NCI-H460 (cell line): ENCODE measurements at places on chromosomes 4 and X. TPM values are rescaled to one million over a fixed set of nuclear protein-coding genes. Genes with fewer than 3 reads are reported as not detected.

DNA sequence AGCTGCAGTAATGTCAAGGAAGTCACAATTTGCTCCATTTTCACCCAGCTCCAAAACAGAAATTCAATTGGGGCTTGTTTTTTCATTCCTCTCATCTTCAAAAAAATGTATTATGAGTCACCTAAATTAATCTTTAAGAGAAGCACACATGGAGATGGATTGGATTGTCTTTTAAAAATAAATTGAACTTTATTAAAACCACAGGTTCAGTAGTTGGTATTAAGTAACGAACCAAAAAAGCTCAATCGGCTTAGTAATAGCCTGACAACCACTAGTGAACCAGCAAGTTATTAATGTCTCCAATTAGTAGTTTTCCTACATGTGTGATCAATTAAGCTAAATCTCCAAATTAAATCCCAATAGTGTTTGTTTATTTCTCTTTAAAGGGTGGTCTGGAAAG, 283.5 kb upstream of the GIMD1 start:
- DNase-seq, result no peak

GRCh38 chrX:66043584-66043983, 3.7 kb upstream of the VSIG4 start:
- no peak for DNase-seq

DNA sequence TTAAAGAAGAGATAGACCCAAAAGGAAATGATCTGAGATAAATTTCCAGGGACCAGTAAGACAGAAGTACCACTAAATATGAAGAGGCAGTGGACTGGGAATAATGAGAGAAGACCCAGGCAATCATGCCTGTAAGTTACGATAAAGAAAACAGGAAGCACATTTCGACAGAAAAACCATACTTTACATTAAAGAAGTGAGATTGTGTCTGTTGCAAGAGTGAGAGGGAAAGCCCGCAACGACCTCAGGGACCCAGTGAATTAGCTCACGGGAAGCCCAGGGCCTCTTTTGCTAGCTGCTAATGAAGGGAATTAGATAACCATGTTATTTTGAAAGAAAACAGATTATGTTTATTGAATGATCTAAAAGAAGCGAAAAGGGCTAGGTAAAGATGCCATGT, 28.9 kb upstream of the ACSL1 start:
- DNase-seq, result no peak

GRCh38 chrX:10450959-10451355, 169.4 kb downstream of the MID1 start:
- no peak for DNase-seq

The CENPVL1 gene
- total RNA-seq, result not detected in 2 replicates

- no peak for DNase-seq
These were observed 42.7 kb downstream of the DCAF12L1 start for GRCh38 chrX:126509923-126510322.

DNA sequence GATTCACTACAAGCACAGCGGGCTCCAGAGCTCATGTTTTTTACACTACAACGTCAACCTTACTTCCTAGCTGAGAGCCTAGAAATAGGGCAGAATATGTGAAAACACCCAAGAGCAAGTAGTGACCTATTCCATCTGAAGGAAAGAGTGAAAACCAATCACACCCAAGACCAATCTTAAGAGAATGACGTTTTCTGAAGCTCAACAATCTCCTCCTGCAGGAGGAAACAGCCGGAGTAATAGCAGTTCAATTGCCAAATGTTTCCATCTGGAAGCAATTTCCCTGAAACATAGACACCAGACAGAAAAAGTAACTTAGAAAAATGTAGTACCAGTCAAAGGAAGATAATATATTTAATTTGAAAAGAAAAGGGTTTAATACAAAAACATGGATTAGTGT, 142.4 kb downstream of the ANXA5 start:
- DNase-seq, result no peak

DNA sequence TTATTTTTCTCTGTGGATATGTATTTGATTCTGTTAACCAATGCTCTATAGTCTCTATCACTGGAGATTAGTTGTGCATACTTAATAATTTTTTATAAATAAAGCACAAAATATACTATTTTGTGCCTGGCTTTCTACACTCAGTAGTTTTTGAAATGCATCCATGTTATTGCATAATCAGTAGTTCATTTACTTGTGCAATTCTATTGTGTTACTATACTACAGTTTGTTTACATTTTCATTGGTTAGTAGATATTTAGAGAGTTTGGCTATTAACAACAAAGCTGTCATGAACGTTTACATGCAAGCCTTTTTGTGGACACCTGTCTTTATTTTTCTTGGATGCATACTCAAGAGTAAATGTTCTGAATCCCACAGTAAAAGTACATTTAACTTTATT, 265.0 kb upstream of the FAT4 start:
- no peak for DNase-seq

The PAGE4 gene
- total RNA-seq, result not detected in 2 replicates

GRCh38 chrX:63561425-63561824, 210.3 kb upstream of the SPIN4 start:
- no peak for DNase-seq

The HSFX2 gene
- not detected in 2 replicates for total RNA-seq

The DCAF4L1 gene
- total RNA-seq, result 0.40 and 0.50 TPM in 2 replicates

The RAB40A gene
- 0.05 TPM in 1 of 2 replicates, not detected in the other for total RNA-seq

DNA sequence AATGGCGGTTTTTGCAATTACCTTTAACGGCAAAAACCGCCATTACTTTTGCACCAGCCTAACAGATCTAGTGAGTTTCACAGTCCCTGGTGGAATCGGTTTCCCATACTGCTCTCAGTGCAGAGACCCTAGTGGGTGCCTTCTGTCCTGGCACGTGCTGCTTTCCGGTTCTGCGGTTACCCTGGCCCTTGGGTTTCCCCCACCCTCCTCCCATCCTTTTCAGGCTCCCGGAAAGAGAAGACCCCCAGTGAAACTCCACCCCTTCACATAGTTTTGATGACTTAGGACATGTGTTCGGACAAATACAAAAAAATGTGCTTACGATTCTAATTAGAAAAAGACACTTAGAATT, 36.9 kb downstream of the NLGN3 start:
- no peak for DNase-seq

DNA sequence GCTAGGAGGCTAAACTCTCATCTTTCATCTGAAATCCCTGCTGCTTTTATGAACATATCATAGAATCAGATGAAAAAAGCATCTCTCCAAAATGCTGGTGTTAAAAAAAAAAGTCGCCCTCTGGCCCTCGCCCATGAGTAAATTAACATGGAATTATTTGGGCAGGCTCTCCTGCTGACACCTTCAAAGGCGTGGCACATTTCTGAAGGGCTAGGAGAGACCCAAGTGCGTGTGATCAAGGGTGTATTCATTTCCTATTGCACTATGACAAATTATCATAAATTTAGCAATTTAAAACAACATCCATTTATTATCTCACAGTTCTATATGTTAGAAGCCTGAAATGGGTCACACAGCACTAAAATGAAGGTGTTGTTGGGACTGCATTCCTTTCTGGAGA, 5.1 kb downstream of the ANXA3 start:
- DNase-seq, result no peak

The MTNR1A gene
- total RNA-seq, result not detected in 2 replicates

- DNase-seq, result no peak
These were observed 41.8 kb downstream of the NPY5R start for GRCh38 chr4:163385466-163385865.

DNA sequence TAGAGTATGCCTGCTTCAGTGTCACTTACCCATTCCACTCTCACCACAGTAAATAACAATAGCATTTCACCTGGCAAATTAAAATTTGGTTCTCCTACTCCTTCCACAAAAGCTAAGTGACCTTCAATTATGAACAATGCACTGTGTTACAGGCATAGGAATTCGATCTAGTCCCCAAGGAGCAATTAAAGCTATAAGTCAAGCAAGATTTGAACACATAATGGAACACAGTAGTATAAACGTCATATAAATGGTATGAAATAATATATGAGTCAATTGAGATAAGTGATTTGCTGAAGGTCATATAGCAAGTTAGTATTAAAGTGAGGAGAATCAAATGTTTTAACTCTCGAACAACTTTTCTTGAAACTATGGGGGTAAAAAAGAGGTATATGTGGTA, 65.8 kb downstream of the ARAP2 start:
- no peak for DNase-seq

DNA sequence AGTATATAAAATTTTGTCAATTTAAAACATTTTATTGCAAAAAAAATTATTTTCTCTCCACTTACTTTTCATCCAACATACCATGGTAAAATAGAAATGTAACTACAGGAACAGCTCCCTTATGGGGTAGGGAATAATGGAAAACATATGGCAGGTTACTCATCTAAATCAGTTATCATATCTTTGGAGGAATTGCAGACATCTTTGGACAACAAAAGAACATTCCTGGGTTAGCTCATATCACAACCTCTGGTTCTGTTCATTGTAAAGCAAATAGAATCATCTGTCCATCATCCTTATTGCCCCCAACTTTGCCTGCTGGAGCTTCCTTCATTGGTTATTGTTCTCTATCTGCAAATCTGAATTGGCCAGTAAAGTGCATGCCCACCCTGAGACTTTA, 387.5 kb upstream of the GRID2 start:
- no peak for DNase-seq

DNA sequence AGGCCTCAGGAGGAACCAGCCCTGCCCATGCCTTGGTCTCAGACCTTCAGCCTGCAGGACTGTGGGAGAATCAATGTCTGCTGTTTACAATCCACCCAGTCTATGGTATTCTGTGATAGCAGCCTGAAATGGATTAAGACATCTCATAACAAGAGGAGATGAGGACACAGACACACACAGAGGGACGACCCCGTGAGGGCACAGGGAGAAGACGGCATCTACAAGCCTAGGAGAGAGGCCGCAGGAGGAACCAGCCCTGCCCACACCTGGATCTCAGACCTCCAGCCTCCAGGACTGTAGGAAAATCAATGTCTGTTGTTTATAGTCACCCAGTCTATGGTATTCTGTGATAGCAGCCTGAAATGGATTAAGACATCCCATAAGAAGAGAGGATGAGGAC, 3.3 kb downstream of the SLC25A6 start:
- no peak for DNase-seq

DNA sequence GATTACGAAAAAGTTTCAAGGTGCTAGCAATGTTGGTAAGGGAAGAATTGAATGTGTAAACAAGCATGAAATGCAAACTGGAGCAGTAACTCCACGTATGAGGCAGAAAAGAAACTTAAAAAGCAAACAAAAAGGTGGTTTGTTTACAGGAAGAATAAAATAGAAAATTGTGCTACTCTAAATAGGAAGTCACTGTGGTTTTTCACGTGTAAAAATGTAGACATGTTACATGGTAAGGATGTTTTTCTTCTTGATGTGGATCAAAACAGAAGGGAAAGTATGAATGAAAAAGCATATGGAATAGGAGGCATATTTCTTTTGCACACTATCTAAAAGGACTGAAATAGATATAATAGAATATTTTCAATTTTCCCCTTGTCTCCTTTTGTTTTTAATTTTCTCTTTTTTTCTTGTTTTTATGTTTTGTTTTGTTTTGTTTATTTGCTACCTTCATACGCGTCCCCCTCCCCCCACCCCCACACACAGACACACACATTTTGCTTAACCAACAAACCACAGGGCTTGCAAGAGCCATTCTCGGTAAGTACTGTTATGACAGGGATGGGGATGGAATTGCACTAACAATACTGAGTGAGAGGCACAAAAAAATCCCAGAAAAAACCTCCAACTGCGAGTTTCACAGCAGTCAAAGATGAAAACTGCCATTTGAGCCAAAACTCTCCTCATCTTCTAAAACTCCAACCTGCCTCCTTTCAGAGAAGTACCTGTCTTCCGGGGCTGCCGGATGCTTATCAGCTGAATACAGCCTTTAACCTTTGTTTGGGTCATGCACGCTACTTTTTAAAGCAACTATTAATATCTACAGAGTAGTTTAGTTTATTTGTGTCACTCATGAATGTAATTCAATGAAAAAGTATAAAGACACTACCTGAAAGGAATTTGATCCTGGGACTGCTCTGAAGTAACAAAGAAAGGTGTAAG, 135.8 kb downstream of the IL15 start:
- no peak for DNase-seq

The CT45A3 gene
- total RNA-seq, result not detected in 2 replicates

- no peak for DNase-seq
These were observed 23.9 kb downstream of the MANBA start for GRCh38 chr4:102736636-102737549.

GRCh38 chr4:175813821-175814220, 1.8 kb upstream of the GPM6A start:
- no peak for DNase-seq

DNA sequence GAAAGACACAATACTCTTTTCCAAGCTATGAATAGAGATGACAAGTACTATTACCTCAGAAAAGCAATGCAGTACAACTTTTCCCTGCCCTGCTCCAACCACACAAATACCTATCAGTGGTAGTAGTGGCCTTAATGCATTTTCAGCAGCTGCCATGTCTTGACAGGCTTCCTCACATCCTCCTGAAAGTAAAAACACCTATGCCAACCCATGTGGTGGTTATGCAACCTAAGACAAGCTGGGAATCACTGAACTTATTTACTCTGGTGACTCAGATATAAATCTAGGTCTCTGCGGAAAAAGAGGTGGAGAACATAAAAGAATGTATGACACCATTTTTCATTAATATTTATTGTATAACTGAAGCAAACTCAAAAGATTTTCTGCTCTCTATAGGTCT, 14.5 kb downstream of the WDFY3 start:
- DNase-seq, result no peak

The FAM156B gene
- 40.3 and 43.0 TPM in 2 replicates for total RNA-seq

The HGFAC gene
- not detected in 2 replicates for total RNA-seq

The PDS5A gene
- total RNA-seq, result 81.8 and 92.7 TPM in 2 replicates

GRCh38 chr4:174592256-174592984, 70.1 kb upstream of the HPGD start:
- no peak for DNase-seq

The RPA4 gene
- total RNA-seq, result 0.67 and 0.78 TPM in 2 replicates

The RASGEF1B gene
- 0.15 TPM in 1 of 2 replicates, not detected in the other for total RNA-seq
